Right ventricle myocardium inferior (tissue), 1 donor: ENCODE measurements at places on chromosomes 7 and 10. TPM values are rescaled to one million over a fixed set of nuclear protein-coding genes. Genes with fewer than 3 reads are reported as not detected.
A peak's percentile ranks its signal among the peaks of the same experiment; 100 is the strongest.

TDRD1 gene
- 4.0 TPM for total RNA-seq

PAPOLB gene
- 0.08 TPM for total RNA-seq

PLEKHS1 gene
- total RNA-seq = not detected

GRCh38 chr7:128862571-128863432 lies at the start of gene ATP6V1F:
Gene ATP6V1F (plus strand): TSS chr7:128862856. CDS start chr7:128862905, 49 bp downstream.
- peak; percentile 99 for DNase-seq

DNA sequence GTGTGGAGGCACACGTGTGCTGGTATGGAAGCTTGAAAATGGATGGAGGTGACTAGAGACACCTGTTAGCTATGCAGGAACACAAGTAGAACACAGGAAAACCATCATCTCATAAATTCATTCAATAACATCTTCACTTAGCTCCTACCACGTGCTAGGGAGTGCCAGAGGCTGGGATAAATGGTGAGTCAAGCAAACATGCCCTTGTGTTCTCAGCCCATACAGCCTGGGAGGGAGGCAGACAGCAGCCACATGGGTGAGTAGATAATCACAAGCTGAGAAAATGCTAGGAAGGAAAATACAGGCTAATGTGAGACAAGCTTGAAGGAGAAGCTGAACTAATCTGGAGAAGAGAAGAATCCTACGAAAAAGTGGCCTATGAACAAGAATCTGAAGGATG lies 468.0 kb upstream of the ZMIZ1 start:
- DNase-seq = no peak

DNA sequence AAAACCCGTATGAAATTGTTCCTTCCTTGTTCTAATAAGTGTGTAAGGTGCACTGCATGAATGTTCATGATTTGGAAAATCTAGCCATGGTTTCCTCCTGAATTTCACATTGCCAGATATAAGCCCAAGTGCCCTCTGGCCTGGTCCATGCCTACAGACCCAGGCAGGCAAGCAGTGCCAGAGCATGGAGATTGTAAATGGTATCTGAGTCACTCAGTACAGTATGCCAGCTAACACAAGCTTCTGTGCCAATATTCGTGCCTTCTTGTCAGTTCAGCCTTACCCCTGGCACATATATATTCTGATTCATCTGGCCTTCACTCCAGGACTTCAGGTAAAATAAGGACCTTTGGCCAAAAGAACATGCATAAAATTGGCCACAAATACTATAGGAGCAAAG lies 38.4 kb upstream of the PDE1C start:
- no peak for DNase-seq

MRC1 gene
- total RNA-seq = 38.3 TPM

DNA sequence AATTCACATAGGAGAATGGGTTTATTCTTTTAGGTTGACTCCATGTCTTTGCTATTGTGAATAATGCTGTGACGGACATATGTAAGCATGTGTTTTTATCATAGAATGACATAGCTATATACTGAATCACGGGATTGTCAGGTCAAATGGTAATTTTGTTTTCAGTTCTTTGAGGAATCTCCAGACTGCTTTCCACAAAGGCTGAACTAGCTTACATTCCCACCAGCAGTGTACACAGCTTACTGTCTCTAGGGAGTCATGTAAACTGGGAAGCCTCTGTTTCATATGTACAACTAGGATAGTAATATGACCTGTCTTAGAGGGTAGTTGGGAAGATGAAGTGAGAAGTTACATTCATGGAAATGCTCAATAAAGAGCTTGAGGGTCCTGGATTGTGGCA lies 6.8 kb upstream of the C10orf120 start:
- no peak for DNase-seq

DNA sequence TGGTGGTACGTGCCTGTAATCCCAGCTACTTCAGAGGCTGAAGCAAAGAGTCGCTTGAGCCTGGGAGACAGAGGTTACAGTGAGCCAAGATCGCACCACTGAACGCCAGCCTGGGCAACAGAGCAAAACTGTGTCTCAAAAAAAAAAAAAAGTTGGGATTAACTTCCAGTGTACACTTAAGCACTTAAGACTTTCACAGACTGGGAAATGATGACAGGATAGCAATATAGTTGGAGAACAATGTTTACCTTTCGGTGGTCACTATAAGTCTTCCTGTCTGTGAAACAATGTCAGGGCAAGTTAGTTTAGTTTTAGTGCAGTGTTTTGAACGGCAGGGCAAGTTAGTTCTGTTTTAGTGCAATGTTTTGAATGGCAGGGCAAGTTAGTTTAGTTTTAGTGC lies 130.2 kb downstream of the TPST1 start:
- DNase-seq = no peak

CYP2C8 gene
- total RNA-seq = not detected

DNA sequence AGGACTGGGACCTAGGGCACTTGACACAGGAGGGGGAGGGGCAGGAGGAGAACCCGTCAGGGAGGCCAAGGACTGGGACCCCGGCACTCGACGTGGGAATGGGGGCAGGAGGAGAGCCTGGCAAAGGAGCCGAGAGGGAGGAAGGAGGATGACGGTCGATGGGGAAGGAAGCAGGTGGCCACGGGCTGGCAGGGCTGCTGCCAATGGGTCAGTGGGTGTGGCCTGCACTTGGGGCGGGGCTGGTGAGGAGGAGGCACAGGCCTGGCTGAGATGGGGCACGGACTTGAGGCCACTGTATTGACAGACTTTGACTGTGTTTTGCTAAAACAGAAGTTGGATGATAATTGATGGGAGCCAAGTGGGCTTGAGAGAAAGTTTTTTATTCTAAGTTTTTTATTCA lies 68.9 kb downstream of the RBM33 start:
- peak; percentile 83 for DNase-seq

UBE3C gene
- 49.7 TPM for total RNA-seq
